Activated B cell treated with CpG ODN at 0.5 μM for 24 hours (primary cell): ENCODE measurements at places on chromosomes 5 and 9. TPM values are rescaled to one million over a fixed set of nuclear protein-coding genes. Genes with fewer than 3 reads are reported as not detected.

- H3K36me3 ChIP-seq = no peaks in the 10 kb centered on the region
- H3K27ac ChIP-seq = peak overlapping the region; percentile 88
- H3K4me1 ChIP-seq = peaks cover 56% of the 10 kb centered on the region
- no peaks in the 10 kb centered on the region for H3K27me3 ChIP-seq
- H3K4me3 ChIP-seq = peak overlapping the region; percentile 80
- DNase-seq = no peak
Observed at GRCh38 chr9:137034039-137034708, 2.3 kb upstream of the FUT7 start.

Gene NDST1
- 5.7 and 8.1 TPM in 2 replicates for total RNA-seq

GRCh38 chr9:104787306-104788015, 23.5 kb downstream of the NIPSNAP3B start:
- peaks cover 73% of the 10 kb centered on the region for H3K36me3 ChIP-seq
- no peak for DNase-seq
- no peak overlapping the region for H3K4me3 ChIP-seq
- H3K27ac ChIP-seq = peak overlapping the region; percentile 38
- H3K27me3 ChIP-seq = no peaks in the 10 kb centered on the region

DNA sequence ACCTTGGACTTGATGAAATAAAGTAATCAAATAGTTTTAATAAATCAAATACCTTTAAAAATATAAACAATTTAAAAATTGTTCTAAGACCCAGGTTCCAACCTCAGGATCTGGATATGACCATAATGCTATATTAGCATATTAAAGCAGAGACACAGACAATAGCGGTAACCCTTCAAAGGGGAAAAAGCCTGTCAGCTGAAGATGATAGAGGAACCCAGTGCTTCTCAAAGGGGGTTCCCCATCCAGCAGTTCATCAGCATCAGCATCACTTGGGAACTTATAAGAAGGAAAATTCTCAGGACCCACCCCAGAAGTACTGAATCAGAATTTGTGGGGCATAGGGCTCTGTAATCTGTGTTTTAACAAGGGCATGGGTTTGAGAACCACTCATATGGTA, 519.6 kb downstream of the RAB3C start:
- no peak overlapping the region for H3K4me3 ChIP-seq
- H3K27me3 ChIP-seq = no peaks in the 10 kb centered on the region
- H3K36me3 ChIP-seq = no peaks in the 10 kb centered on the region
- H3K27ac ChIP-seq = no peak overlapping the region
- no peak for DNase-seq

DNA sequence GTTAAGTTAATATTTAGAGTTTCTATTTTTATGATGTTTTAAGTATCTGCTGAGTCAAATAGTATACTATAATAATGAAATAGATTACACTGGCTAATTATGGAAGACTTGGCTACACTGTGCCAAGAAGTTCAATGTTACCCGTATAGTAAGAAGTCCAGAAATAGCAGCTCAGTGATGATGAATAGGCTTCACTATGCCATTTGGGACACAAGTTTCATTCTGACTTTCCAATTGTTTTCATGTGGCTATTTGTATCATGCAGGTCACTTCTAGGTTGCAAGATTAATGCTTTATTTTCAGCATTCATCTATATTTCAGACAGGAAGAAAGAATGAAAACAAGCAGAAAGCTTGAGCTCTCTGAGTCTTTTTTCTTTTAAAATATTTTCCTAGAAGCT, 194.5 kb upstream of the RIOK2 start:
- DNase-seq = no peak
- no peak overlapping the region for H3K27ac ChIP-seq
- H3K4me3 ChIP-seq = no peak overlapping the region
- no peaks in the 10 kb centered on the region for H3K4me1 ChIP-seq

Gene MARCOL
- total RNA-seq = not detected in 2 replicates

Gene EGFLAM
- total RNA-seq = not detected in 2 replicates

Gene TEX53
- total RNA-seq = not detected in 2 replicates

DNA sequence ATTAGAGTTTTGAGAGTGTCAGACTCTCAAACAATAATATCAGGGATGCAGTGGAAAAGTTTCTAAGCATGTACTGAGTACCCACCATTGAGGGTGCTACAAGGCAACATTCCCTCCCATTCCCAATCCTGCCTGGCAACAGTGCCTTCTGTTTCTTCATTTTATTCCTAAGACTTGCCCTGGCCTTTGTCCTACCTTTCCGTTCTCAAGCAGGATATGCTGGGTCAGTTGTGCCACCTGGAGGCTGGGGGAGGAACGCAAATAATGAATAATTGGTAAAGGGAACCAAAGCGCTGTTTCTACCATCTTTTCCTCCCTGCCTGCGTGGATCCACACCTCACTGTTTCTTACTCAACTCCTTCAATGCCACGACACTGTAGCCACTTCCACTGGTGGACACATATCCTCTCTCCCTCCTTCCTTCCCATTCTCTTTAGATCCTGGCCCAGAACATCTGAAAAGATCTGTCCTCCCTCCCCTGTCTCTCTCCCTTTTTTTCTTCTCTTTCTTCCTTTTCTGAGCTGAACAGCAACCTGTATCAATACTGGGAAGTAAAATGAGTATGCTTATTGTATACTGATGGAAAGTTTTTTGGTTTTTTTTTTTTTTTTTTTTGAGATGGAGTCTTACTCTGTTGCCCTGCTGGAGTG, 149.5 kb downstream of the C9orf152 start:
- peak overlapping the region; percentile 33 for H3K4me3 ChIP-seq
- no peak for DNase-seq
- peaks cover 73% of the 10 kb centered on the region for H3K4me1 ChIP-seq
- H3K27ac ChIP-seq = peak overlapping the region; percentile 83

Gene PCDHA3
- total RNA-seq = not detected in 2 replicates

DNA sequence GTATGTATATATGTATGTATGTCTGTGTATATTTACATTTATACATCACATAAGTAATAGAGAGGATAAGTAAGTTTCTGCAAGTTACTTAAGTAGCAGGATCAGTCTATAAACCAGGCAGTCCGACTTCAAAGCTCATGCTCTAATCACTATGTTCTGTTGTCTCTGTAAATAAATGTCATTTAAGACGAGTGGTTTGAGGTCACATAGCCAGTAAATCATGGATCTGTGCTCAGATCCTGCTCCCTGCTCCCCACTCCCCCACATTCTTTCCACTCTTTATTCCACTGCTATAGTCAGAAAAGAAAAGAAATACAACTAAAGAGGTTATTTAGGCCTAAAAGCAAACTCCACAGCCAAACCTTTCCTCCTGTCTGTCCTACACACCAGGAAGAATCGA, 90.4 kb downstream of the SERINC5 start:
- no peaks in the 10 kb centered on the region for H3K27me3 ChIP-seq
- no peak overlapping the region for H3K27ac ChIP-seq
- H3K4me1 ChIP-seq = no peaks in the 10 kb centered on the region
- no peak for DNase-seq
- peaks cover 46% of the 10 kb centered on the region for H3K36me3 ChIP-seq
- no peak overlapping the region for H3K4me3 ChIP-seq

Gene SNX30
- total RNA-seq = 6.1 and 6.5 TPM in 2 replicates

- no peak overlapping the region for H3K27ac ChIP-seq
- H3K36me3 ChIP-seq = no peaks in the 10 kb centered on the region
- H3K27me3 ChIP-seq = no peaks in the 10 kb centered on the region
- no peak for DNase-seq
- peaks cover 2% of the 10 kb centered on the region for H3K4me1 ChIP-seq
- no peak overlapping the region for H3K4me3 ChIP-seq
Observed at GRCh38 chr9:114310471-114311450, 12.1 kb upstream of the ORM1 start.

Gene PCDHB10
- total RNA-seq = 0.07 TPM in 1 of 2 replicates, not detected in the other
